ENCODE measurements at places on chromosomes 7 and 10.
A peak's percentile ranks its signal among the peaks of the same experiment; 100 is the strongest.

GRCh38 chr7:67653856-67654454 lies 657.3 kb downstream of the TYW1 start:
- no peak for DNase-seq

- DNase-seq, result peak; percentile 46
These were observed 349.0 kb downstream of the SORCS1 start for GRCh38 chr10:106815427-106816043.

DNA sequence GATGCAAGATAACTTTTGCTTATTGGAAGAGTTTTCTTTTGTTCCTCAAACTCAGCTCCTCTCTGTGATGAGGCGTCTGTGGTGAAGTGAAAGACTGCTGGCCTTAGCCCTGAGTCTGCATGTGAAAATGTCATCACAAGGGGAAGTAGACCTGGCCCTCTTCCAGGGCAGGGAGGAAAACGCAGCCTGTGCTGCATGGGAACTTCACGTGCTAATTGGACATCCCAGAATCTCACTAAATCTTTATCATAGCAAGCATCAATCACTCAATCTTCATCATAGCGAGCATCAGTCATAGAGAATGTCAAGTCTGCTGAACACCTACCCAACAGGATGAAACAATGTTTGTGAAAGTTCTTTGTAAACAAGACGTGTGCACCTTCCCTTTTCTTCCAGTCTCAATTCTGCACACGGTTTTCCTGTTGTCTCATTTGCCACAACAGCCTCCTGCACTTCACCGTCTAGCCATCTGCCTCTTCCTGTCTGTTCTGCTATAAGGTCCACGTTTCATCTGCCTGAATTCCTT lies 314.6 kb downstream of the FRMD4A start:
- peak; percentile 60 for DNase-seq

GRCh38 chr7:44966731-44967538 lies 11.9 kb downstream of the MYO1G start:
- DNase-seq, result no peak

DNA sequence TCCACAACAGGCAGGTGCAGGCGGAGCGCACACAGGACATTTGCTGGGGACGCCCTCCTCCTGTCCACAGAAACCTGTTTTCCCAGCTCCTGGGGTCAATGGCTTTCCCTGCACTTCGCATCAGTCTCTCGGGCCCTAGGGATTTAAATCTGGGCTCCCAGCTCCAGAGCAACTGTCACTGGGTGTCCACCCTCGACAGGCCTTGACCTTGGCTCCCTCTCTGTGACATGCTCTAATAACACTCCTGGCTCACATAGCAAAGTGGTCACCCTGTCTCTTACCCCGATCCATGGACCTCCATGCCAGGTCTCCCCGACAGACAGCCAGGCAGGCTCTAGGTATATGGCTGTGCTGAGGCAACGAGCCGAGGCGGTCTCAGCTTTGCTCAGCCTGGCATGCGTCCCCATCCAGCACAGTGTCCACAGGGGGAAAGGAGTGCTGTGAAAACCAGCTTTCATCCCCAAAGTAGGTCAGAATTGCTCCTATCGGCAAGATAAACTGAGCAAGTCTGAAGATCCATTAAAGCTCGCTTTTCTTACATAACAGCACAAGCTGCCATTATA lies 195.6 kb downstream of the TNS3 start:
- DNase-seq, result no peak

- no peak for DNase-seq
These were observed 72.9 kb downstream of the FAS start for GRCh38 chr10:89063465-89063864.

- DNase-seq, result no peak
These were observed 820.0 kb downstream of the XPNPEP1 start for GRCh38 chr10:109103278-109103677.

- DNase-seq, result peak; percentile 25
These were observed 43.8 kb upstream of the RABGEF1 start for GRCh38 chr7:66696774-66697191.

DNA sequence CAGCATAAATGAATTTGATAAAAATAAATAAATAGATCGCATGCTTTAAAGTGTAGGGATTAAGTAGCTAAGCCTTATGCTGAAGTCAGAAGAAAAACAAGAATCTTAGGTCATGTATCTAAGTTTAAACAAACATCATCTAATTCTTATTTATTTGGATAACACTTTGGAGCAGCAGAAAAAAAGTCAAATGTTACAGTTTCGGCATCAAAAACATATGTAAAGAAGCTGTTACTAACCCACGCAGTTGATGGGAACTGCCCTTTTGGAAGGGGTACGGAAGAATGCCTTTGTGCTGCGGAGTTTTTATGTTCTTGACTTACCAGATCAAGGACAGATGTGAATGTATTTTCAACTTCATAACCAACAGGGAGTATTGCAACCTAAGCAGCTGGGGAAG lies 37.3 kb upstream of the HABP2 start:
- no peak for DNase-seq

DNA sequence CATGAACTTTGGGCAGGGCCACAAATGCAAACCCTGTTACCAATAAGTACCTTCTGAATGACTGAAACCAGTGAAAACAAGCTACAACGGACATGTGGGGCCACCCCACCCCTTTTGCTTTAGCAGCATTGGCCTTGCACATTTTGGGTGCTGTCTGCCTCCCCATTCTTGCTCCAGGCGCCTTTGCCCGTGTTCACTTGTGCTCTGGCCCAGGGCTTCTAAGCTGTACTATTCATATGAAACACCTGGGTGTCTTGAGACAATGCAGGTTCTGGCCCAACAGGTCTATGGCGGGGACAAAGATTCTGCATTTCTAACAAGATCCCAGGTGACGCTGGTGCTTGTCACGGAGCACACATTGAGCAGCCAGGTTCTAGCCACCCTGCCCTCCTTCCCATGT lies 96.5 kb upstream of the SDK1 start:
- no peak for DNase-seq

DNA sequence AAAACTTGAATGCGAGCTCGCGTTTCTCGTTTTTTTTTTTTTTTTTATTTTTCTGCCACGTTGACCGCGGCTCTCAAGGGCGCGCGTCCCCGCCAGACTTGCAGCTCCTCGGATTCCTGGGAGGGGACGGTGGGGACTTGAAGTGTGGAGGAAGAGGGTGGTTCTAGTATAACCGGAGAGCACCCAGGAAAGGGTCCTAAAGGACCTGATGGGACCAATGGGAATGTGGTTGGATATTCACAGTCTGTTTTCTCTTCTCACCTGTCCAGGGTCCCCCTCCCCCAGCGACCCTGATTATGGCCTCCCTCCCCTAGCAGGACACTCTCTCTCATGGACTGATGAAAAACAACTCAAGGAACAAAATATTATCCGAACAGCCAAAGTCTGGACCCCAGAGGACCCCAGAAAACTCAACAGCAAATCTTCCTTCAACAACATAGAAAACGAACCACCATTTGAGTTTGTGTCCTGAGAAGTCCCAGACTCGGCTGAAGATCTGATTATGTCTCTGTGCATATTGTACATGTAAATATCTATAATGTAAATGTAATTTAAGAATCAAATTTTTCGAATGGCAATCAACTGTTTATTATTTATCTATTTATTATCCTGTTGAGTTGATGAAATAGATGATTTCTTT lies 1.4 kb downstream of the PTF1A start:
- DNase-seq, result no peak

DNA sequence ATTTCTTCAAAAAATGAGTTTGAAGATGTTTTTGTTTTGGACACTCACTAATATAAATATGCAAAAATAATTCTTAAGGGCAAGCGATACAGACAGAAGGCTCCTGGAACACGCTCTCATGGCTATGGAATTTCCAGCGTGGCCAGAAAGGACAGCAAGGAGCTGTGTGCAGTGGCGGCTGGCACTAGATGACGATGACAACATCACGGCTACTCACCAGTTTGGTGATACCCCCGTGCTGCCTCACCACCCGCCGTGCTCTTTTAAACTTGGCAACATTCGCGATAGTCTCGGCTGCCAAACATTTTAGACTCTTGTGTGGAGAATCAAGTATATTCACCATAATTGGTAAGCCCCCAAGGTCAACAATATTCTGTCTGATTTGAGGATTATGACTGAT lies 54.9 kb downstream of the ODAD2 start:
- no peak for DNase-seq

DNA sequence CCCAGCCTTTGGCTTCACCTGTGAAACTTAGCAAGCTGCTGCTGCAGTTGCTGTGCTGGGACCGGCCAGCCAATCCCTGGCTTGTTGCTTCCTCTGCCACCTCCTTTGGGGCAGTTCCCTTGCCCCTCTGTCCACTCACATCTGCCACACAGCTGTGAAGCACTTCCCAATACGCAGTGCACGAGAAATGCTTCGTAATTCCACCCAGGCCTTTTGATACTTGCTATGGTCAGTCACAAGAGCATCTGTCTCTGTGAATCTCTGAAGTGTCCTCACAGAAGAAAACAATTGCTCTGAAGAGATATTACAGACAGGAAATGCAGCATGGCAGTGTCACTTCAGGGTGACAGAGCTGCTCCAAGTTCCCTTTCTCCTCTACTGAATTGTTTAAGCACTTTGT lies 208.5 kb downstream of the PTEN start:
- peak; percentile 26 for DNase-seq

GRCh38 chr7:155109121-155109520 lies 39.0 kb downstream of the HTR5A start:
- no peak for DNase-seq

GRCh38 chr10:6980353-6980752 lies 400.3 kb upstream of the PRKCQ start:
- no peak for DNase-seq

DNA sequence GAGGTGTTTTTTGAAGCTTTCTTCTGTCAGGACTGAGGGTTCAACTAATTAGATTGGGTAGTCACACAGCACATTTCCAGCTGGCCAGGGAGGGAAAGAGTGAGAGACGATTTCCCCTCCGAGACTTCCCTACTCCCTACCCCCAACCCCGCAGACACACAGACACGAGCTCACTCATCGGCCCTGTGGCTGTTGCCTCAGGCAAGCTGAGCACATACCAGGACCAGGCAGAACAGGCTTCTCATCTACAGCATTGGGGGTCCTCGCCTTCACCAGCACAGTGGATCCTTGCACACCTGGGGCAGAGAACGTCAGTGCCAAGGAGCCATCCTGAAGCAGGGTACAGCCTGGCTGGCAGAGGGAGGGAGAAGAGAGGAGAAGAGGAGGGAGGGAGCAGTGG lies 144.1 kb downstream of the TMEM178B start:
- DNase-seq, result no peak

- DNase-seq, result no peak
These were observed 53.9 kb downstream of the ACADSB start for GRCh38 chr10:123062726-123063125.

GRCh38 chr7:32569388-32570289 lies 74.3 kb downstream of the AVL9 start:
- DNase-seq, result no peak

GRCh38 chr10:102682981-102683380 lies 31.2 kb downstream of the ARL3 start:
- no peak for DNase-seq

DNA sequence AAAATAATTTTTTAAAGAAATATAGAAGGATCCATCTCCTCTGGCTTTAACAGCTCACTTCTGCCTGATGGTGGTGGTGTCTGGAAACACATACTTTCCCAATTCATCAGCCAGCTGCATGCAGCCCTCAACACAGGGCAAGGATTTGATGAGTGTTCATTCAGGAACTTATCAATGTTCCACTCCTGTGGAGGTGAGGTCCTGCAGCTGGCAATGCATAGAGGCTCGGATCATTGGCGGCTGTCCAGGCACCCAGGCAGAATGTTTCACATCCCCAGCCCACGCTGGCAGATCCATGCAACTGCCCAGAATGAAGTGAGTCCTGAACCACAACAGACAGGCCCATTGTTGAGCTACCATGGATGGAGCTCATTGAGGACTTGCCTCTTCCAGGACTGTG lies 55.2 kb upstream of the KCNMA1 start:
- DNase-seq, result no peak

DNA sequence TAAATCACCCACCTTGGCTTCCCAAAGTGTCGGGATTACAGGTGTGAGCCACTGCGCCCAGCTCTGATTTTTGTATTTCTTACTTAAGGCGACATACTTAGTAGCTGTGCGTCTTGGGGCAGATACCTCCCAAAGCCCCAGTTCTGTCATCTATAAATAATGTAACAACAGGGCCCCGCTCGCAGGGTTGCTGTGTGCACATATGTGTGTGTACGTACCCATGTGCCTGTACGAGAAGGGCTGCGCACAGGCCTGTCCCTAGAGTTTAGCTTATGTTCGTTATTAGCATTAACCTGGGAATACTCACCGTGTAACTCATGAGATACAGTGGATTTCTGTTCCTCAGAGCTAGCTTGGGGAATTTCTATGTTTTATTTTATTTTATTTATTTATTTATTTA lies 103.6 kb downstream of the CUX1 start:
- DNase-seq, result no peak

- no peak for DNase-seq
These were observed 45.9 kb upstream of the AGMO start for GRCh38 chr7:15607529-15608210.

- no peak for DNase-seq
These were observed 196.7 kb upstream of the TBX20 start for GRCh38 chr7:35450456-35451214.

GRCh38 chr10:43728425-43728824 lies 79.7 kb upstream of the ZNF32 start:
- no peak for DNase-seq

DNA sequence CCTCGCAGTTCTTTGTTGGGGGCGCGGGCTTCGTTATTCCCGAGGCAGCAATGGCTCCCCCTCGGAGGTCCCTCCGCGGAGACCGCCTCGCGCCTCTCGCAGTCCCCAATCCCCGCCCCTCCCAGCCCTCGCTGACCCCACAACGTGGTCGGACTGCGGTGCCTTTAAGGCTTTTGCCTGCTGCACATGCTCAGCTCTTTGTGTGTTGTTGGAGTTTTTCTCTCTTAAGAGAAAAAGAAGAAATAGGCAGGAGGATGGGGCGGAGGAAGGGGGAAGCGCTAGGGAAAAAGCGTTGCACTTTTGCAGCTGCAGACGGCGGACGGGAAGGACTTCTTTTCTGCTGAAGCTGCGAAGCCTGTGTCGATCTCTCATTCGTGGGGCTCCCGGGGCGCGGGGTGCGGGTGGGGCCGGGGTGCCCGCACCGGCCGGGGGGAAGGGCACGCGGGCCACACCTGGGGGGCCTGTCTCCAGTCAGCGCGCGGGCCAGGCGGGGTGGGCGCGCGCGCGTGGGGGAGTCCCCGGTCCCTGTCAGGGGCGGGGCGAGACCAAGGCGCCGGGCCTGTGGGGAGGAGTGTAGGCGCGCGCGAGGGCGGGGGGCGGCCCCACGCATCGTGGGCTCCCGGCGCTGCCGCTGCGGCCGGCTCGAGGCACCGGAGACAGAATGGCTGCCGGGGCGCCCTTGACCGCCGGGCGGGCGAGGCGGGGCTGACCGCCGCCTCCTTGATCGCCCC lies 445 bp upstream of the ATRNL1 start:
- peak; percentile 28 for DNase-seq
